ENCODE measurements at places on chromosomes 11 and 22. TPM values are rescaled to one million over a fixed set of nuclear protein-coding genes. Genes with fewer than 3 reads are reported as not detected.

The OR56A5 gene
- total RNA-seq, result not detected

GRCh38 chr11:62217191-62217748 lies 8.8 kb downstream of the SCGB2A1 start:
- peak; percentile 6 for DNase-seq

GRCh38 chr22:48960576-48960975 lies 867.1 kb downstream of the BRD1 start:
- no peak for DNase-seq

The CRYBB2 gene
- not detected for total RNA-seq

DNA sequence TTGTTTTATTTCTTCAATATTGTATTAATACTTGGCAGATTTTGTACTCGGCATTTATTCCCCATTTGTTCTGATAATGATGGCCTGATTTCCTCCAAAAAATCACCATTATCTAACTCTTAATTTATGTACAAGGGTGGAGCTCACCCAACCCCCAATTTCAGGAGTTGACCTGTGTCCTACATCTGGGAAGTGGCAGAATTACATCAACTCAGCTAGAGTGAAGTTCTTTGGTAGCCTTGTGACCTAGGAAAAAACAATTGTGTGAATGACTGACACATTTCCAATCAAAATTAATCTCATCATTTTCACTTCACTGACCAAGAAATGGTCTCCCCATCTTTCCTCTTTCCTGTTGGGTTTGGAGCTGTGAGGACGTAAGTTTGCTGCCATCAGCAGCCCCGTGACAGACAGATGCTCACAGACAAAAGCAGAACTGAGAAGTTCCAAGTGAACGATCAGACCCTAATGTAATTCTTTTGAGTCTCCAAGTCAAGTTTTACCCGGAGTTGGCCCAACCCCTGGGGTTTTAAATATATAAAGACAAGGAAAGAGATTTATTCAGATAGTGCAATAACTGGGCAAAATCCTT lies 16.6 kb upstream of the MS4A6E start:
- DNase-seq, result no peak

DNA sequence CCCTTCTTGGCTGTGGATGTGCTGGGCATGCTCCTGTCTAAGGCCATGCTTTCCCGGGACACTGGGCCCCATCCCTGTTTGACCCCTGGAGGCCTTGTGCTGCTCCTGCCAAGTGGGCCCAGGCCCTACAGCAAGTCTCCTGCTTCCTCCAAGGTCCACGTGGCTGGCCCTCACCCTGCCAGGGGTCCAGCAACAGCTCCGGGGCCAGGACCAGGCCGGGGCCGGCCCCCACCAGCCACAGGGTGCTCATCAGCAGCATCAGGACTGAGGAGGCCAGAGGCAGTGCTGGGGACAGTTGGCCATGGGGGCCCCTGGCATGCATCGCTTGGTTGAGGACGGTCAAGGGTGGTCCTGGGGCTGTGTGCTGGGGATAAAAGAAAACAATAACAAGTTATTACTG lies 2.5 kb downstream of the RHBDD3 start:
- no peak for DNase-seq

The PATE4 gene
- not detected for total RNA-seq

- DNase-seq, result peak; percentile 14
Observed at GRCh38 chr11:14861680-14862079, 30.4 kb downstream of the CYP2R1 start.

The TENM4 gene
- 0.70 TPM for total RNA-seq

The SULT4A1 gene
- not detected for total RNA-seq

DNA sequence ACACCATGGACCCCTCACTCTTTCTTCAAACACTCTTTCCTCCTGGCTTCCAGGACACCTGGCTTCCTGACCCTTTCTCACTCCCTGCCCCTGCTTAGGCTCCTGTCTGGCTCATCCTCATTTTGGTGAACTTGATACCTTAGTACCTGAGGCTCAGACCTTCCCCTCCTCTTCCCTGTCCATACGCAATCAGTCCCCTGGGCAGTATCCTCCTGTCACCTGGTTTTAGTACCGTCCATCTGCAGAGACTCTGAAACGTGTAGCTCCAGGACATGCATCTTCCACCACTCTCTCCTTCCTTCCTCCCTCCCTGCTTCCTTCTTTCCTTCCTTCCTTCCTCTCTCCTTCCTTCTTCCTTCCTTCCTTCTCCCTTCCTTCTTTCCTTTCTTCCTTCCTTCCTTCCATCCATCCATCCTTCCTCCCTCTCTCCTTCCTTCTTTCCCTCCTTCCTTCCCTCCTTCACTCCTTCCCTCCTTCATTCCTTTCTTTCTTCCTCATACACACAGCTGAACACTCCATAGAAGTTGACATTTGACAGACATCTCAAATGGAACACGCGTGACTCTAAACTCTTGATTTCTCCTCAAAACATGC lies 1488.6 kb downstream of the TBC1D22A start:
- DNase-seq, result no peak

- DNase-seq, result no peak
Observed at GRCh38 chr11:126229858-126230540, 18.4 kb downstream of the FAM118B start.

GRCh38 chr22:44951510-44951816 lies 58.3 kb downstream of the PHF21B start:
- DNase-seq, result no peak

- no peak for DNase-seq
Observed at GRCh38 chr22:33240888-33241475, 182.8 kb upstream of the SYN3 start.

DNA sequence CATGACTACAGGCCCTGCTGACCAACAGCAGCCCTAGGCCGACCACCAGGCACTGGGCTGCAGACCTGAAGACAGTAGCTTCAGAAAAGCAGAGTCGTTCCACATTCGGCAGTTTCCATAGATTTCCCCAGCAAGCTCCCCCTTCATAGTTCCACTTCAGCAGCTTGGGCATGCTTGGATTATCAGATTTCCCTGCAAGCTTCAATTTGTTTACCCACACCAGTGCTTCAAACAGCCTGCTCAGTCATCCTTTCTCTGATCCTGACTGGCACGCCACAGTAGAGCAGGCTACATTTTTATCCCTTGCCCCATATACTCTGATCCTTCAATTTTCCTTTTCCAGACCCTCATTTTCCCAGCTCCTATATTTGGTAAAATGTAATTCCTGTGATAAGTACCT lies 51.1 kb upstream of the CFAP300 start:
- DNase-seq, result peak; percentile 32

- DNase-seq, result no peak
Observed at GRCh38 chr22:24187731-24188644, 6.7 kb downstream of the SUSD2 start.

The SCGB2A2 gene
- not detected for total RNA-seq

The MPPED2 gene
- not detected for total RNA-seq

All from Caki2 (cell line).